Stimulated activated naive CD4-positive, alpha-beta T cell treated with Interleukin-2 at 50 U/mL for 16 hours (primary cell): ENCODE measurements at places on chromosomes 4 and X.
A peak's percentile ranks its signal among the peaks of the same experiment; 100 is the strongest.

- no peak for DNase-seq
These were observed 381.5 kb downstream of the FBXW7 start for GRCh38 chr4:152154433-152154832.

DNA sequence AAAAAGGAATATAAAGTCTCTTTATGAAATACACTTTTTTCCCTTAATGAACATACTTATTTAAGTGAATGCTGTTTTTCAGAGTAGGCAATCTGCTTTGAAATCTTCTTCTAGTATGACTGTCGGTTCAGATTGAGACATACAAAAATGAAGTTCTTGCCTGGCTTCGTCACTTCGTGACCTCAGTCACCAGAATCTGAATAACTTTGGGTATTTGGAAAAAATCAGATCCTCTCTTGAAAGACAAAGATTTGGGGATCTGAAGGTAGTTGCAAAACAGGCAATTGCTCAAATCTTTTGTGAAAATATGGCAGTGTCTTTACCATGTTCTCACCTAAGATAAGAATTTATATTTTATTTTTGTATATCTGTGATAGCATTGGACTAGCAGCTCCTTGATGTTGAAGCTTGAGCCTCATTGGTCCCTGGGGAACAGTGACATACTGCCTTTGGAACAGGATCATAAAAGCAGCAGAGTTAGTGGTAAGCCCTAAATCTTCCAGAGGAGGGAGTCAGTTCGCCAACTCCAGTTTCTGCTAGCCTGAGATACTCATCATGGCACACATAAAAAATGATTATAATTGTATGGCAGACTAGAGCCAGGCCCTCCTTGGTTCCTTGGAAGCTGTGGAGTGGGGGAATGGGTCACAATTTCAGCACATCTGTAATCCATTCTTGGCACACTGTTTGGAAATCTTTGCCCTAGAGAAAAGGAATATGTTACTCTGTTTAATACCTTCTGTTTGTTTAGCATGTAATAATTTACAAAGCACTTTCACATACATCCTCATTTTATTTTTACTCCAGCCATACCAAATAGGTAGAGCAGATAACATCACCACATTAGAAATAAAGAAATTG is 5.0 kb downstream of the ARFIP1 start:
- DNase-seq: no peak

DNA sequence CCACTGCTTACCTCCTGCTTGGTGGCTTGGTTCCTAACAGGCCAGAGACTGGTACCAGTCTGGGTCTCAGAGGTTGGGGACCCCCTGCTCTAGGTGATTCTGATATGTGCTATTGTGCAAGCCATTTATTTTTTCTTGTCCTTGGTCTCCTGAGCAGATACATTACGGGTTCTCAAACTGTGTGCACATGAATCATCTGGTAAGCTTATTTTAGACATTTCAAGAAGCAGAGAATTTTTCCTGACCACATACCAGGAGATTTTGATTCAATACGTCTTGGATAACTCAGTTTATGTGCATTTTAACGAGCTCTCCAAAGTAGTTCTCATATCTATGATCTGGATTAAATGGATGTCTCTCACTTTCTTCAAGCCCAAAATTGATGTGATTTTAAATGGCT is 77.2 kb downstream of the FHIP1A start:
- no peak for DNase-seq

- DNase-seq: no peak
These were observed 210.3 kb upstream of the SPIN4 start for GRCh38 chrX:63561425-63561824.

DNA sequence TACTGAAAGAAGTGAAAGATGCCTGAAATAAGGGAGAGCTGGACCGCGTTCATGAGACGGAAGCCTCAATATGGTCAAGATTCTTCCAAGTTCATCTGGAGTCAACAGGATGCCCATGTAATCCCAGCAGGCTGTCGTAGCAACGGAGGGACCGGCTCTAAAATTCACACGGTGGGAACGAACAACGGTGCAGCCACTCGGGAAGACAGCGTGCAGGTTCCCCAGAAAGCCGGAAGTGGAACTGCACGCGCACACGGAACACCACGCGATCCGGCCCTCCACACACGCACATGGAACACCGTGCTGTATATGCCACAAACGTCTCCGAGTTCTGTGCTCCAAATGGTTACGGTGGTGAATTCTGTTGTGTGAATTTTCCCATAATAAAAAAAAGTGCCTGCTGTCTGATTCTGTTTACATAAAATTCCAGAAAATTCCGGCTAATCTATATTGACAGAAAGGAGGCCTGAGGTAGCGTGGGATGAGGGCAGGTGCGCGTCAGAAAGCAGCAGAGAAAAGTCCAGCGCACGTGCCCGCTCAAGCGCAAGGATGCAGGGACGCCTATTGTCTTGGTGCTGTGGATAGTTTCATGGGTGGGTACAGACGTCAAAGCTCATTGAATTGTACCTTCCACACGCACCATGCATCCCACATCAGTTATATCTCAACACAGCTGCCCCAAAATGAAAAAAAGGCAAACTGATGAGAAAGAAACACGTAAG is 31.2 kb downstream of the PPP2R3B start:
- DNase-seq: no peak

DNA sequence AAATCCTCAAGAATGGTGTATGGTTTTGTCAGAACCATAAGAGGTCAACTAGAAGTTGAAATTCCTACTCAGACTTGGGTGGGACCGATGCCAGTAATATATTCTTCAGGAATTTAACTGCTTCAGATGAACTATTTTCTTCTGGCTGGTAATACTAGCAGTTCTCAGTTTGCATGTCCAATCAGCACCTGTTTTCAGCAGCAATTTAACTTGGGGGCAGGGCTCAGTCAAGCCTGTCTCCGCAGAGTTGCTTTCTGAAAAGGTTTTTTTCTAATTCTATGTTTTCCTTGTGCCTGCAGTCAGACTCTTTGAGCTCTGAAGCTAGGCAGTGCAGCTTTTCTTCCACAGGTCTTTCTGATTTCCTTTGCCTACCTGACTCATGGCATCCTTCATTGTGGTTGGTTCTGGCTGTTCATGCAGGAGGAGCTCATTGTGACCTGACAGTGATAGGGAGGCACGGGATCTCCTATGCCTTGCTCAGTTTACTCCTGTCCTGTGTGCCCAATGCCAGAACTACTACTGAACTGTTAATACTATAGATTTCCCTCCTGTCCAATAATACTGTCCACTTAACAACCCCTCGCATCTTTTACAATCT is 17.3 kb upstream of the FMR1 start:
- DNase-seq: no peak

DNA sequence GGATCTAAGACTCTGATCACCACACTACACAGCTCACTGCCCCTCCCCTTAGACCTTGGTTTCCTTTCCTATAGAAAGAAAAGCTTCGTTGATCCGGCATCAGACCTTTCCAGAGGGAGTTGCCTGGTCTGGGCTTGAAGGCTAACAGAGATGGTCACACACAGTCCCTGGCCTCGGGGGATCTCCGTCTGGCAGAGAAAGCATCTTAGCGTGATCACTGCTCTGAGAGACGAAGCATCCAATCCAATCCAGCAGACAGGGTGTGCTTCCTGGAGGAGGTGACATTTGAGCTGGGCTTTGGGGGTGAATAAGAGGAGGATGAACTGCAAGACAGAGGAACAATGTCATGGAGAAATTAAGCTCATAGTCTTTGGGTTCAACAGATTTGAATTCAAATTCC is 49.5 kb downstream of the HTRA3 start:
- DNase-seq: no peak

DNA sequence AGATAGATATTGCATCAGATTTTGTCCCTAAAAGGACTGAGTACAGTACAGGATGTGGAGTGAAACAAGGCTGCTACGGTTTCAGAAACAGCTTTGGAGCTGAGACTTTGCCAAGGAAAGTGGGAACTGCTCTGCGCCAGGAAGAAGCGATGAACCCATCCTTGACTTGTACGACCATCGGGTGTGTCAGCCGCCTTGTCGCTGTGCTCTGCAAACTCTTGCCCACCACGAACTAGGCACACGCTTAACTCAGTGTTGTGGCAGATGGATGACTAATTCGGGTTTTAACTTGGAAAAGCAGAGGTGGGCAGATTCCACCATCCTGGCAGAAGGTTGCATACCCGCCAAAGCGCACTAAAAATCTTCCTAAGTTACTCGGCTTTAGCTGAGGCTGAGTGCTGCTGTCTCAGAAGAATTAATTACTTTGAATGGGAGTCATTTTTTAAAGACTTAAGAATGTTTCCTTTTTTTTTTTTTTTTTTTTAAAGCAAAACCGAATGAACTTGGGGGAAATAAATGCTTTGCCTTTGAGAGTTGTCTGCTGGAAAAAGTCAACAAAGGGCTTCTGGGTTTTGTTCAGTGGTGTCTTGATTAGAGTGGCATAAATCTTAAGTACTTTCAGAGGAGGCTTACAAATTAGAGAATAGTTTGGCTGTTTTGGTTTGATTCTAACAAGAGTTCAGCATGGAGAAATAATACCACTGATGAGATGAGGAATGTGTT is 69.5 kb downstream of the SHROOM2 start:
- no peak for DNase-seq

DNA sequence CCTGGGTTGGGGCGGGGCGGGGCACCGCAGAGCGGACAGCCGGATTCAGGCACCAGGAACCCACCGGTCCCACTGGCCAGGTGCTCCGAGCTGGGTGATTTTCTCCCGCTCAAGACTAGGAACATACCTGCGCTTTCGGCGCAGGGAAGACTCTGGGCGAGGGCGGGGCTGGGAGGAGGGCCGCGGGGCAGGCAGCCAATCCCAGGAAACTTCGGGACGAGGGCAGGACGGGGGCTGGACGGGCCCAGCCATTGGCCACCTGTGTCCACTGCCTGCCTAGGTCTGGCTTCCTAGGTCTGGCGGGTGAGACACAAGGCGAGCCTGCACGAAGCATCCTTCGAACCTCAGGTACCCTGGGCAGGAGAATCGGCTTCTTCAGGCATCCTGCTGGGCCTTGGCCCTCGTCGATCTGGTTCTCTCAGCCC is 274 bp upstream of the ERVMER34-1 start:
- no peak for DNase-seq

DNA sequence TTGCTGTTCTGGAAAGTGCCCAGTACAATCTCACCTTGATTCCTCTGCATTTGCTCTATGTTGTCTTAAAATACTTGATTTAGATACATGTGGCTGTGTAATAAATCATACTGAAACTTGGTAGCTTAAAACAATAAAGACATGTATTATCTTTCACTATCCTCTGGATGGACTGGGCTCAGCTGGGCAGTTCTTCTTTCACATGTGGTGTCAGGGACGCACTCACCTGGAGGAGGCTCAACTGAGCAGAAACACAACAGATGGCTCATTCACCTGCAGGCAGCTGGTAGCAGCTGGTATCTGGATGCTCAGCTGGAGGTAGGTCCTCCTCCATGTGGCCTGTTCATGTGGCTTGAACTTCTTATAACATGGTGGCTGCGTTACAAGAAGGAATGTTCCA is 563.8 kb upstream of the FRG1 start:
- no peak for DNase-seq

- DNase-seq: no peak
These were observed 242.3 kb upstream of the GRIA3 start for GRCh38 chrX:122941806-122942205.

DNA sequence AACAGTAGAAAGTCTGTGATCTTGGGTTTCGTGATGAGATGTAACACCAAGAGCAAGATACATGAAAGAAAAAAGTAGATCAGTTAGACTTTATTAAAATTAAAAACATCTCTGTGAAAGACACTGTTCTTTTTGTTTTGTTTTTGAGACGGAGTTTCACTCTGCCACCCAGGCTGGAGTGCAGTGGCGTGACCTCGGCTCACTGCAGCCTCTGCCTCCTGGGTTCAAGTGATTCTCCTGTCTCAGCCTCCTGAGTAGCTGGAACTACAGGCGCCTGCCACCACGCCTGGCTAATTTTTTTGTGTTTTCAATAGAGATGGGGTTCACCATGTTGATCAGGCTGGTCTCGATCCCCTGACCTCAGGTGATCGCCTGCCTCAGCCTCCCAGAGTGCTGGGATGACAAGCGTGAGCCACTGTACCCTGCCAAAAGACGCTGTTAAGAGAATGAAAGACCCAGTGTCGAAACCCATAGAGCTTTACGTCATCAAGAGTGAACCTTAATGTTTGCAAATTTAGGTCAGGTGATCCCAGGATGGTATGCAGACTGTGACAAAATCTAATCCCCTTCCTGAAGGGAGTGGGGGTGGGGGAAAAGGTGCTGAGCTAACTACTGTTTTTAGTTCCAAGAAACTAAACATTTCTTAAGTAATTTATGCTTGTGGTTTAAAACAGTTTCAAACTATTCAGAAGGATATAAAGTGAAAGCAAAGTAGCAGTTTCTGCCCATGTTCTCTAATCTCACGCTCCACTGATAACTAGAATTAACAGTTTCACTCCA is 8.0 kb downstream of the OFD1 start:
- DNase-seq: peak; percentile 44

- DNase-seq: no peak
These were observed 35.1 kb downstream of the GEMIN8 start for GRCh38 chrX:13994536-13995080.

GRCh38 chrX:21666679-21667078 is 8.5 kb upstream of the KLHL34 start:
- no peak for DNase-seq

DNA sequence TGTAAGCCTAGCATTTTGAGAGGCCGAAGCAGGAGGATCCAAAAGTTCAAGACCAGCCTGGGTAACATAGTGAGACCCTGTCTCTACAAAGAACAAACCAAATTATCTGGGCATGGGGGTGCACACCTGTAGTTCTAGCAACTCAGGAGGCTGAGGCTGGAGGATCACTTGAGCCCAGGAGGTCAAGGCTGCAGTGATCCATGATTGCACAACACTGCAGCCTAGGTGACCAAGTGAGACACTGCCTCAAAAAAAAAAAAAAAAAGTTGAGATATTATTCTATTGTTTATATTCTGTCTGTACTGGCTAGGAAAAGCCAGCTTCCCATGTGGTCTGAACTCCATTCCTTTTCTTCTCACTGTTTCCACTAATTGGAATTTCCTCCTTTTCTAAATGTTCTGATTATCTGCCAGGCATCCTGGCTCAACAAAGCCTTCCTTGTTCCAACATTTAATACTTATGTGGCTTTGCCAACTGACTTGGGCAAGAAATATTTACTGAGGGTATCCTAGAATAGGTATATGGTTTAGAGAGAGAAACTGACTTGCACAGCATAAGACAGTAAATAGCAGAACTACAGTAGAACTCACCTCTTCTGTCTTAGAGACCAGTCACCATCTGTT is 175.2 kb upstream of the ADAMTS3 start:
- DNase-seq: no peak

DNA sequence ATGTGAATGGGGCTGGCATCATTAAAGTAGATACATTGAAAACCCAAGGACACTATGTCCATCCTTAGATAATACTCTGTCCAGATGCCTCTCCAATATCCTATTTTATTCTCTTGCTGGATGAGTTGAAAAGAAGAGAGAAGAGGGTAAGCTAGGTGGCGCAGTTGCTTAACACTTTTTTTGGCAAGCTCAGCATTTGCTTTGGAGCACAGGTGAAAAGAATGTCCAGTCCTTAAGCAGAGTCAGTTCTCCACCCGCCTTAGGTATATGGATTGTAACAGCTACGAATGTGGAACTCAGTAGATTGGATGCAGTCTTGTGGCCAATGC is 208.4 kb downstream of the NWD2 start:
- peak; percentile 0 for DNase-seq
